NCI-H2227 treated with DMSO at 0.1 percent for 48 hours (cell line): ENCODE measurements at places on chromosomes 13 and 19.

DNA sequence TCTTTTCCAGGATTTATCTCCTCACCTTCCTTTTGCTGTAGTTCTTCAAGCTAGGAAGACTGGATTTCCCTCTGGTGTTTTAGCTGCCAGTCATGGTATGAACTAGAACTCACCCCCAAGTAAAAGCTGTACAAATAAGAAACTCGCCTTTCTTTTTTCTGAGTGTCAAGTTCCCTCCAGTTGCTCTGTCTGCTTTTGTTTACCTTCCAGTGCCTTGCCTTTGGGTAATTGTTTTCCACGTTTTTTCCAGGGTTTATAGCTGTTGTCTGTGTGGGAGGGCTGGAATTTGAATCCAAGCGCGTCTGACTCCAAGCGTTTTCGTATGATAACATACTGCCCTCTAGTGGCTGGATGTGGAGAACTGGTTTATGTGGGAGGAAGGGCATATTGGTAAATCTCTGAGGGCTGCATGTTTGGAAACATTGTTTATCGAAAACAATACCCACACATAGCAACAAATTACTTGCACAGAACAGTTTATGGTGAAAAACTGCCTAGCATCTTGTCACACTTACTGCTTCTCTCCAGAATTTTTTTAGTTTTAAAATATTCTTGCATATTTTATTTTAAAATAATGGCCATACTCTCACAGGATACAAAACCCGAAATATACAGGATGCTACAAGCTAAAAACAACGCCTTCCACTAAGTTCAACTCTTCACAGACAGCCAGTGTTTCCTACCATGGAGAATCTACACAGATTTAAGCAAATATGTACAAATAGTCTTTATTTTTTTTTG lies 19.2 kb downstream of the RCN3 start:
- peak; percentile 74 for DNase-seq

DNA sequence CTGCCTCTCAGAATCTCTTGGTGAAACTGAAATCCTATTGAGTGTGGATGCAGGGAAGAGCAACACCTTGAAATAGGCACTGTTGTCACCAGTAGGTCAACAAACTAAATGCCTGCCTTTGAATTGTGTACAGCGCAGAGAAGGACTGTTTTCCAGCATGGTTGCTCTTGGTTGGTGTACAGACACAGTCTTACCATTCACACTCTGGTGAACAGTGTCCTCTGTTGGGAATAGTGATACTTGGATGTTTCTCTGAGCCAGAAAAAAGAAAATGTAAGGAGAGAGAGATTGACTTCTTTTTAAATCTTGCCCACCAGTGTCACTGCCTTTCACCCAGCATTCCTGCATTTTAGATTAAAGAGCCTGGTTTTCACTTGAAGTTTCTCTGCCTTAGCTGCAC lies 179.7 kb downstream of the STK24 start:
- no peak for DNase-seq

- DNase-seq = no peak
Measured at GRCh38 chr13:24279327-24280110, 29.9 kb upstream of the C1QTNF9 start.

DNA sequence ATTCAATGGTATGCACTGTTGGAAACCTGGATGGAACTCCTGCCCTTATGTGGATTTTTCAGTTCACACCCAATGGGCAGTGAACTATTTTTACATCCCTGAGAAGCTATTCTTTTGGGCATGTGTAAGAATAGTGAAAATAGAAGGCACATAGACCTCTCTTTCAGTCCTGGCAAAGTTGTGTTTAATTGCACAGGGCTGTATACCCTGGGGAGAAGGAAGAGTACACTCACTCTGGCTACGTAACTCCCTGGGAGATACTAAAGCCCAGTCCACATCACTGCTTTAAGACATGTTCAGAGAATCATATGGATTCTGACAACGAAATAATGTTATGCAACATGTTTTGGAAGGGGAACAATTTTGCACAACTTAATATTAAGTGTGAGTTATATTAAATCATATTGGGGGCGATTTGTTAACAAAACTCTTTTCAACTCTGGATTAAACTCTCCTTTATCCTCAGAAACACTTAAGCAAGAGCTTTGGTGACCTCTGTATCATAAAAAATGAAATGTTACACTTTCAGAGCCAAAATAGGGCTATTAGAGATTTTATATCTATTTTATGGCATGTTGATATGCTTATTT lies 166.1 kb downstream of the DCT start:
- DNase-seq = no peak

DNA sequence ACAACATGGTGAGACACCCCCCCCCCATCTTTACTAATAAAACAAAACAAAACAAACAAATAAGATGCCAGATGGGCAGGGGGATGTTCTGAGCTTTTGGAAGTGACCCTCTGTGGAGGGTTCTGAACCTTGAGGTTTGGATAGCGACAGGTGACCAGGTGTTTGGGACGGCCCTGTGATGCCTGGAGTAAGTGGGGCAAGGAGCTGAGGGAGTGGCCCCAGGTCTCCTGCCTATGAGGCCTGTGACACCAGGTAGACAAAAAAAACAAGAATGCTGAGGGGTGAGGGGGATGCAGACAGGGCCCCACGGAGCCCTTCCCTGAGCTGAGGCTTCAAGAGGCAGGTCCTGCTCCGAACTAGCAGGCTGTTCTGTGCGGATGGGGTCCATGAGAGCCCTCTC lies 9.2 kb downstream of the ADGRE2 start:
- DNase-seq = no peak

GRCh38 chr19:42568006-42568405 lies 26.7 kb downstream of the CEACAM8 start:
- no peak for DNase-seq

DNA sequence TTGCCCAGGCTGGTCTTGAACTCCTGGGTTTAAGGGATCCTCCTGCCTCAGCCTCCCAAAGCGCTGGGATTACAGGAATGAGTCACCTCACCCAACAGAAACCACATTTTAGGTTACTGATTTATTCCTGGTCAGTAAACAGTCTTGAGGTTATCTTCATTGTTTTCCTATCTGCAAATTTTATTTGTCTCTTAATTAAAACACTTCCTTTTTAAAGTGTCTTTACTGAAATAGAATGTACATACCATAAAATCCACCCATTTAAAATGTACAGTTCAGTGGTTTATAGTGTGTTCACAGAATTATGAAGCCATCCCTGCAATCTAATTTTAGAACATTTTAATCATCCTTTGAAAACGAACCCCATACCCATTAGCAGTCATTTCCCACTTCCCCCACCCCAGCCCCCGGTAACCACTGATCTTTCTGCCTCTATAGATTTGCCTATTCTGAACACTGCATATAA lies 63.0 kb downstream of the MAP4K1 start:
- no peak for DNase-seq

GRCh38 chr19:38043649-38044144 lies 136.7 kb downstream of the SIPA1L3 start:
- DNase-seq = no peak

- DNase-seq = no peak
Measured at GRCh38 chr13:44273991-44274770, 99.4 kb upstream of the SERP2 start.

DNA sequence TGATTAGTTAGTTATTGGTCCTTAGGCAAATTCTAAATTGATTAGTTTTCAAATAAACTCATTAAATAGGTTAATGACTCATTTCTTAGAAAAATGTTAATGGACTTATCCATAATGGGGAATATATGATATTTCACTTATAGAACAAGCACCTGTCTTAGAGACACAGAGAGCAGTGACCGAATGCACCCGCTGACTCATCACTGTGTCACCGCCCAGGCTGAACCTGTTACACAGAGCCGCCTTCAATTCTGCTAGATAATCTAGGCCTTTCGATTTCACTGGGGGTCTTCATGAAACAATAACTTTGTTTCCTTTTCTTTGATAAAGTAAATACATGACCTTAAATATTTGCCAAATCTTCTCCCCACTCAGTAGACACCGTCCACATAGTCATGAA lies 13.1 kb downstream of the IRS2 start:
- no peak for DNase-seq

DNA sequence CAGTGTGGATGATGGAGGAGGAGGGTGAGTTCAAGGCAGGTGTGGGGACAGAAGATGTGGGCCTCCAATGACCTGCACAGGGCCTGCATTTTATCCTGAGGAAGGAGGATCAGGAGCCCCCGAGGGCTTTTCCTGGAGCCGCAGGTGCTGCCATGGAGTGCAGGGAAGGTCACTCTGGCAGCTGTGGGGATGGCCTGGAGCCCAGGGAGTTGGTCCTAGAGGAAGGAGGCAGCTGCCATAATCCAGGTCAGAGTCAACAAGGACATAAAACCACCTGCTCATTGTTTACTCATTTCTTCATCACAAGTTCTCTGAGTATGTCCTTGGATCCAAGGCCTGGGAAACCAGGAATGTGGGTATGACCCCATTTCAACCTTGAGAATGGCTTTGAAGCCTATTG lies 87.2 kb downstream of the SCGB2B2 start:
- DNase-seq = no peak

DNA sequence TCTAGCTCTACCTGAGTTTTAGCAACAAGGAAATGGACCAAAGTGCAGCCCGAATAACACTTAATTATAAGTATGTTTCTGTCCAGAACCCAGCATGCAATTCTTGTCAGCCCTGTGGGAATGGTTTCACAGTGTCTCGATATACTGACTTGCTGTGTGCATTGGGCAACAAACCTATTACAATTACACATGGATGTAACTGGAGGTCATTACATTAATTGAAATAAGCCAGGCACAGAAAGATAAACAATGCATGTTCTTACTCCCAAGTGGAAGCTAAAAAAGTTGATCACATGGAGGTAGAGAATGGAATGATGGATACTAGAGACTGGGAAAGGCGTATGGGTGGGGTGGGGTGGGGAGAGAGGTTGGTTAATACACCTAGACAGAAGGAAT lies 5.1 kb upstream of the CYP2S1 start:
- DNase-seq = no peak

DNA sequence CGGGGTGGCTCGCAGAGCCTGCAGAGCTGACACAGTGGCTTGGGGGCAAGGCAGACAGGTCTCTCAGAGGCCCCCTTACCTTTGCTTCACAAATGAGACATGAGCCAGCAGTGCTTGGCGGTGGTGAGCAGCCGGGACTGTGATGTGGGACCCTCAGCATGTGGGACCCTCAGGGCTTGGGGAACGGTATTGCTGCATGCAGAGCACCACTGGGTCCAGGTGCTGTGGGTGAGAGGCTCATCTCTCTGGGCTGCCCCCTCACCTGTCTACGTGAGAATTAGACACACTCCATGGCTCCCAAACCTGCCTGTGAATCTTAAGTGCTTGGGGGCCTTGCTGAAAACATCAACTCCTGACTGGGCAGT lies 106.6 kb downstream of the COL4A2 start:
- DNase-seq = no peak
